ENCODE measurements at places on chromosomes 1 and 21. TPM values are rescaled to one million over a fixed set of nuclear protein-coding genes. Genes with fewer than 3 reads are reported as not detected.
A peak's percentile ranks its signal among the peaks of the same experiment; 100 is the strongest.

DNA sequence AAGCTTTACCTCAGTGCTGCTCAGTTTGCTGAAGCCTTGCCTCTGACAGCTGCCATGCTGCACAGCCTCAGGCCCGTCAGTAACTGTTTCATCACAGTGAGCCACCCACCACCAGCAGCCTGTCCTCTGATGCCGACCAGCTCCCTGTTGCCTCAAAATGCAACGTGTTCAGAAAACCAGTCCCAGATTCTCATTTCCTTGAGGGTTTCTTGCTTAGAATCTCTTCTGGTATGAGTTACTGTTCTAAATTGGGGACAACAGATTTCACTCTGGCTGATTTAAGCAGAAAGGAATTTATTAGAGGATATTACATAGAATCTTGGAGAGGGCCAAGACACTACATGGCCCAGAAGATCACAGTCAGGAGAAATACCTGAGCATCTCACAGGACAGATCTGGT is 11.0 kb downstream of the UBL4B start:
- no peak for DNase-seq

DNA sequence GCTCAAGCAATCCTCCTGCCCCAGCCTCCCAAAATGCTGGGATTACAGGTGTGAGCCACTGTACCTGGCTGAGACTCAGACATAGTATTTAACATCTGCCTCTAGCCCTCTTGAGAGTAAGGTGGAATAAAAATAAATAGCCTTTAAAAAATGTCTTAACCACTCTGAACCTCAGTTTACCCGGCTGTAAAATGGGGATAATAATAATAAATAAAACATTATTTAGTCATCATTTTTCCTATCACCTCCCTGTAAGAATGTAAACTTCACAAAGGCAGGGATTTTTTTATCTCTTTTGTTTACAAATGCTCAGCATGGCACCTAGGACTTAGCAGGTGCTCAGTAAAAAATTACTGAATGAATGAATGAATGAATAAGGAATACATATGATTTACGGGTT is 17.2 kb downstream of the EPHB2 start:
- DNase-seq, result no peak

- no peak for DNase-seq
Observed at GRCh38 chr21:30962013-30962412, 76.3 kb downstream of the KRTAP19-8 start.

DNA sequence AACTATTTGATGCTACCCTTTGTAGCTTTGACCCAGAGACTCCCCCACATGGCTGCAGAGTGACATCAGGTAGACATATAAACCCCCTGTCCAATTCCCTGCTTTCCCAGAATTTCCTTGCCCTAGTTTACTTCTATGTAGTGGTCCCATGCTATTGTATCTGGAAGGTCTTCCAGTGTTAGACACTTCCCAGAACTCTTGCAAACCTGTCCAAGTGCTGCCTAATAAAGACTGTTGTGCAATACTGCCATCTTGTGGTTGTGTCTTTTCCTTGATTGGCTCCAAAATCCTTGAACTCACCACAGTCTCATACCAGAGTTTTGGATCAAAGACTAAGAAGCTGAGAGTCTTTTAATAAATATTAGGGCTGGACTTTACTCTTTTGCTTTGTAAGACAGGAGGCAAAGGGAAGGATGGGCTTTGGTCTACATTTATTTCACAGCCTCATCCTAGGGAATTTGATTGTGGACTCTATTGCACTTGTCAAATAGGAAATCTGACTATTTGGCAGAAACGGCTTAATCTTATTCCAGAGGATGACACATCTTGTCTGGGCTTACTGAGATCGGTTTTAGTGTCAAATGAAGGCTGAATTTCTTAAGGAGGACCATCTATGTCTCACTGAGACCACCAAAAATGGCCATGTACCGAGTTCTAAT is 169.9 kb downstream of the LRRC7 start:
- DNase-seq, result no peak

DNA sequence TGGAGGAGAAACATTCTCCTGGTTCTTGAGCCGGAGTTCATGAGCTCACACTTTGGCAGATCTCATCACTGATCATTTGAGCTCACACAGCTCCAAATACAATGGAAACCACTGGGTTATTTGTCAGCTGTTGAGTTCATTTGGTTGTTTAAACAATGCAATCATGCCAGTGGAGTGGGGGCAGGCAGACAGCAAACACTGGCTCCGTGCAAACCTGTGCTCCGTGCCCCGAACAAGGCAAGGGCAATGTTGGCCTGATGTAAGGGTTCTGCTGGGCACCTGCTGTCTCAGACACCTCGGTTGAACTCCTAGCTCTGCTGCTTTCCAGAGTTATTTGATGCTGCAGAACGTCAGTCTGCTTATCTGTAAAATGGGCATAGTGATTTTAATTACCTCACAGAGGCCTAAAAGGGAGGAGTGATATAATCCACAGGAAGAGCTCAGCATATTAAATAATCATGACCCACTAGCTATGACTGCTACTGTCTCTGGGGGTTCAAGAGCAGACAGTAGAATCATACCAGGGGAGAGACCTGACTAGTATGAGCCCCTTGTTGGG is 20.0 kb upstream of the CLIC6 start:
- DNase-seq, result no peak

GRCh38 chr1:186079084-186079684 is 295.9 kb downstream of the TPR start:
- no peak for DNase-seq

DNA sequence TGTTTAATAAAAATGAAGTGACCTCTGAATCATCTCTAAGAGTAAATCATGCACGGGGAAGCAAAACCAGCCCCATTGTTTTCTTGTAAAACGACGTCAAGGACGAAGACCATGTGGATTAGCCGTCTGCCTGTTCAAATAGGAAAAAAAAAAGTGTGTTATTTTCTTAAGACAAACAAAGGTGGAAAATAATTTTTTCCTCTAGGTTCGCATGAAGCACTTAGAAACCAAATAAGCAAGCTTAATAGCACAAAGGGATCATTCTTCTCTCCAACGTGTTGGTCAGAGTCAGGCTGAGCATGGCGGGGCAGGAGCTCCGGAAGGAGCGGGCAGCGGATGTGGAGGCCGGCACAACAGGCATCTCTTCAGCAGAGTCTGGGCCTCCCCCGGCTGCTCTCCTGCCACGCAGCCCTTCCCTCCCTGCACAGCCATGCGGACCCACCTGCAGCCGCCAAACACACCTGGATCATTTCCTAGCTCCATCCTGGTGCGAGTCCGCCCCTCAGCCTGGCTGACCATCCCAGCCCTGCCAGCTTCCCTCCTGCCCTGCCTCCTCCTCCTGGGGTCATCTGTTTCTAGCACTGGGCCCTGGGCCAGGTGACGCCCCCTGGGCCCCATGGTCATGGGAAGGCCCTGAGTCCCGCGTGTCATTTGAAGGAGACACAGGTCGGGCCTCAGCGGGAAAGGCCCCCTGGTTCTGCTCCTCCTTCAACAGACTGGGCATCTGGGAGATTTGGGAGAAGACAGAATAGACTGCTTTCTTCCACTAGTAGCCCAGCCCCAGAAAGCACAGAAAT is 40.2 kb downstream of the MX1 start:
- peak; percentile 80 for DNase-seq

- DNase-seq, result no peak
Observed at GRCh38 chr1:37858931-37859506, 373 bp downstream of the MTF1 start.

DNA sequence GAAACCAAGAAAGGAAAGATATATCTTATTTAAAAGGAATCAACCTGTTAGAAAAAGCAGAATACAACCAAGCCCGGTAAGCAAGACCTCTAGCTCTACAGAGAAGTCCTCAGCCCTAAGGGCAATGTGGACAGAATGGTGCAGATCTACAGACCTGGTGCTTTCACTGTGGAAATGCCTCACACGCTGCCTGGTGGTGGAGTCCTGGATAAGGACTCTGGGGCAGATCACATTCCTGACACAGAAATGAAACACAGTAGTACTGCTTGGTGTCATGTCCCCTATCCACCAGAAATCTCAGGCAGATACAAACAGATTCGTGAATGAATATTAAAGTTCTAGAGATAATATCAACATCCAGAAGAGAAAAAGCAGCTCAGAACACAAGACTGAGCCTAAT is 6.8 kb downstream of the CNN3 start:
- DNase-seq, result no peak

- no peak for DNase-seq
Observed at GRCh38 chr1:84286071-84286470, 15.4 kb upstream of the SAMD13 start.

DNA sequence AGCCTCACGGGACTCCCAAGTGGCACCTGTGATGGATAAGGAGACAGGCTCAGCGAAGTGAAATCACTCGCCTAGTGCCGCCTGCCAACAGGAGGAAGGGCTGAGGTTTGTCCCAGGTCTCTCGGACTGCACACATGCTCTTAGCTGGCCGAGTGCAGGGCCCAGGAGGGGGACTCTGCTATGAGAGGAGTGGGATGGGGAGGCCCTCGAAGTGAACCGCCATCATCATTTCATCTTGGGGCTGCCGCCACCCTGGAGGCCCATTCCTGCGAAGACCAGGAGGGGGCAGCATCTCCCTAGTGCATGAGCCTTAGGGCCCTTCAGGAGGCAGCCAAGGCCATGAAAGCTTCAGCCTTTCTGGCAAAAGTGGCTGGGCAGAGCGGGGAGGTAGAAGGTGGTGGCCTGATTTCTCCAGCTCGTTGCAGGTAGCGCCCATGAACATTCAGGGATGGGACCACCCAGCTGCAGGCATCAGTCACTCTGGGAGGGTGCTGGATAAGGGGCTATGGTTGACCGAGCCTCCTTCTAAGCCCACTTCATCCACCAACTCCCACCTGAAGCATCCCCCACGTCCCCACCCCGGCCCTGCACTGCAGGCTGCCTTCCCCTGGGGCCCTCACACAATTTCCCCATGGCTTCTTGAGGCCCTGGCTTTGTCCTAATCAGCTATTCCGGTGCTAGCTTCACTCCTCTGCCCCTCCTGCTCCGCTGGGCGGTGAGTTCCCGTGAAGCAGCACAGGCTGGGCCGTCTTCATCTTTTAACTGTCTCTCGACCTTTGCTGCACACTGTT is 17.2 kb upstream of the RASSF5 start:
- peak; percentile 92 for DNase-seq

GRCh38 chr21:20783611-20784010 is 214.6 kb upstream of the NCAM2 start:
- no peak for DNase-seq

DNA sequence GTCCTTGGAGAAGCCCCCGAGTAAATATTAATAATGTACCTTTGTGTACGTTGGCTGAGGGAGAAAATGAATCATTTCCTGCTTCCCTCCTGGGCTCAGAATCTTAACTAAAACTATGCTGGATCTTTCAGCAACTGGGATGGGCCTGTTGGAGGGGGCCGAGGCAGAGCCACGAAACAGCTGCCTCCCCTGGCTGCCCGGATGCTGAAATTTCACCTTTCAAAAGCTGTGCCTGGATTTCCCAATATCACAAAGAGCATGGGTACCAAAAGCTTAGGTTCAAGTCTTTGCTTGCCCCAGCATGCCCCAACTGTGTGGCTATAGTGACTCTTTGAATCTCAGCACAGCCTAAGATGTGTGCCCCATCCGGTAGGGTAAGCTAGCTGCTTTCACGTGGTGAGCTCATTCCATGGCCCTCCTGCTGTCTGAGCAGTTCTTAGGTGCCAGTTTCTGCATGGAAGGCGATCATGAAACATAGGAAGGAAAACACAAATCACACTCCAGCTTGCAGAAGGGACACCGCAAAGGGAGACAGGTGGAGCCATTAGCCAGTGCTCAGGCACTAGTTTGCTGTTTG is 473.5 kb downstream of the PTPRU start:
- peak; percentile 26 for DNase-seq

- DNase-seq, result no peak
Observed at GRCh38 chr1:154568157-154568815, 708 bp downstream of the CHRNB2 start.

DNA sequence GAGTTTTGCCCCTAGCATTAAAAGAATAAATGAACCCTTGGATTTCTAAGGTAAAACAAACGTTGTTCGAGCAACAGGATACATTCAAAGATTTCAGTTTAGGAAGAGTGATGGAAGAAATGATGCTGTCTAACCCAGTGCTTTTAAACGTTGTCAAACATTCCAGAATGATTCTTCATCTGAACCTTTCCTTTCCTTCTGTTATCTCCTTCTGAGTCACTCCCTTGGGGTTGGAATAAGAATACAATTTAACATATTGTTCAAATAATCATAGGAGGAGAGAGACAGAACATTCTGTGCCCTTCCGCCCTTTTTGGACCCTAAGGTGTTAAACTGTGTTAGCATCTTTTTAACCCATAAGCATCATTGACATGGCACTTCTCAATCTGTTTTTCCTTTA is 61.1 kb upstream of the RCOR3 start:
- DNase-seq, result no peak

GRCh38 chr1:61839679-61840078 is 97.4 kb downstream of the PATJ start:
- no peak for DNase-seq

- DNase-seq, result peak; percentile 90
Observed at GRCh38 chr21:39073717-39074116, 109.5 kb downstream of the PSMG1 start.

DNA sequence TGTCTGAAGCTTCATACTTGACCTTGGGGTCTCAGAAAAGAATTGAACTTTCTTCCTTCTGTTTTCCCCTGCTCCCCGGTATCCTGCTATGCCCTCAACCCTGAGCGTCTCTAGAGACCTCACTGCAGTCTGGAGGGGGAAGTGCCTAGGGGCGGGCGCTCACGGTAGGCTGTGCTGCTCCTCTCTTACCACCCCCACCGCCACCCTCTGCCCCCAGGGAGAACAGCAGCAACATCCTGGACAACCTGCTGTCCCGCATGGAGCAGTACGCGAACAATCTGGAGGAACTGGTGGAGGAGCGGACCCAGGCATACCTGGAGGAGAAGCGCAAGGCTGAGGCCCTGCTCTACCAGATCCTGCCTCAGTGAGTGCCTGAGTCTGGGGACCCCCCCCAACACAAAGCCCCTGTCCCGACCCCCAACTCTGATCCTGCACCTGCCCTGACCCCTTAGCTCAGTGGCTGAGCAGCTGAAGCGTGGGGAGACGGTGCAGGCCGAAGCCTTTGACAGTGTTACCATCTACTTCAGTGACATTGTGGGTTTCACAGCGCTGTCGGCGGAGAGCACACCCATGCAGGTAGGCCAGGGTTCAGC is 10.3 kb downstream of the NPR1 start:
- DNase-seq, result no peak

DNA sequence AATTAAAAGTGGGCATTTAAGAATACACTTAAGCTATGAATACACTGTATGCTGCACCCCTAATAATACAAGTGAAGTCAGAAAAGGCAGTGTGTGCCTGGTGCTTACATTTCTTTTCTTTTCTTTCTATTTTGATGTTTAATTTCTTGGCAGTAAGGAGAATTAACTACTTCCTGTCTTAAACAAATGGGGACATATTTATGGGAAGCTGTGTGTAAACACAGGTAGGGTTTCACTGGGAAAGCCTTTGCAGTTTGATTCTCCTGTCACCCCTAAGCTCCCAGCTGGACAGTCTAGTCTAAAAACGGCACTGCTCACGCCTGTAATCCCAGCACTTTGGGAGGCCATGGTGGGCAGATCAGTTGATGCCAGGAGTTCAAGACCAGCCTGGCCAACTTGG is 146.0 kb downstream of the MIS18A start:
- no peak for DNase-seq

The CHIT1 gene
- total RNA-seq, result 0.14 TPM

The TCHHL1 gene
- total RNA-seq, result not detected

The LCE1C gene
- total RNA-seq, result not detected

The FALEC gene
- not detected for total RNA-seq

The NGF gene
- 5.1 TPM for total RNA-seq

The YTHDF2 gene
- 38.5 TPM for total RNA-seq

The KRTAP13-2 gene
- total RNA-seq, result not detected
